Posterior vena cava (tissue), 2 donors: ENCODE measurements at places on chromosomes 3 and 15. TPM values are rescaled to one million over a fixed set of nuclear protein-coding genes. Genes with fewer than 3 reads are reported as not detected.

DNA sequence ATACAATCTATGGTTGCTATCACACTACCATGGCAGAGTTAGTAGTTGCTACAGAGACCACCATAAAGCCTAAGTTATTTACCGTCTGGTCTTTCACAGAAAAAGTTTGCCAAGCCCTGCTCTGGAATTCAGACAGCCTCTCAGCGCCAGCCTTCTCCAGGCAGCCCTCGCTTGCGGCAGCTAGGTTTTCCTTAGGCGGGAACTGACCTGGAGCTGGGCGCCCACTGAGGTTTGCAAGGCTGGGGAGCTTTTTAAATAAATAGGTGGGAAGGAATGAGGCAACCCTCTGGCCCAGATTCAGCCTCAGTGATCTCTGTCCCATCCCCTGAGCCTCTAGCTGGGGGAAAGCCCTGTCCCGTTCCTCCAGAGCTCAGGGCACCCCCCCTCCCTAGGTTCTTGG lies 1.2 kb downstream of the CTSH start:
- no peak for DNase-seq

GRCh38 chr15:50024281-50024680 lies 94.8 kb downstream of the ATP8B4 start:
- no peak for DNase-seq

- no peak for DNase-seq
Observed at GRCh38 chr3:159786489-159787177, 202.0 kb upstream of the IL12A start.

DNA sequence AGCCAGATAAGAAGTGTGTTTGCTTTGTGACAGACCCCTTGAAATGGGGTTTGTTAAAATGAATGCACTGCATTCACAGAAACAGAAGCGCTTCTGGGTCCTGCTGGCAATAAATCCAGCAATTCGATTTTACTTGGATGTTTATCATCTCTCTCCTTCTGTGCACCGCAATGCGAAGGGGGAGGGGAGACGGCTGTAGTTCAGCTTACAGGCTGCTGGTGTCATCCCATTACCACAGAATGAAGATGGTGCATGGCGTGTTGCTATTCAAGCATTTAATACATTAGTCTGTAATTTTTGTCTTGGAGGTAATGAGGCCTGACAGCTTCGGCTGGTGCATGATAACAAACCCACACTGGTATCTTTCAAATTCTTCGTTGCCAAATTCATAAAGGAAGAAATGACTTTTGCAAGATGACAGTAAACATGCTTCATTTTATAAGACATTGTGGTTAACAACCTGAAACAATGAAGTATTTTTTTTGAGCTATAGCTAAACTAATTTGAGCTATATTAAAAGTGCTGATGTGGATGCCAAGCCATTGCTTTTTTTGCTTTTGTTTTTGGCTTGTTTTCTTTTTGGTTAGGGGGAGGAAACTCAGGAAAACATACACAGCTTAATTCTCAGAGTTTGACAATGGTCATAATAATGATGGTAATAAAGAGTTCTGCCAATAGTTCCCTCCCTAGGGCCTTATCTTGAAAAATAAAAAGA lies 418.3 kb downstream of the OTOL1 start:
- no peak for DNase-seq

SEC11A gene
- total RNA-seq, result 113 TPM

DNA sequence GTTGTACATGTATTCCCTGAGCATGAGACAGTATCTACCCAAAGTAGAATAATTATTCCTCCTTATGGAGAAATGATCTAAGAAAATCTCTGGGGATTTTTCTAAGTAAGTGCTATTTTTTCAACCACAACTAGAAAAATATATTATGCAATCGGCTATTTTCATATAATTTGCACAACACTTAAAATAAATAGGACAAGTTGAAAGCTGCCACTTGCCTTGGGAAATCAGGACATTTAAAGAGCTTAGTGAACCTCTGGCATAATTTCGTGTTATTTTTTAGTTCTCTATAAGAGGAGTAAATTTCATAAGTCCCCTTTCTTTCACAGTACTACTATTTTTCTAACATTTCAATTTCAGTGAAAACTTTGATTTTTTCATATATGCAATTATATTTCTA lies 672.1 kb downstream of the OTOL1 start:
- DNase-seq, result no peak

DNA sequence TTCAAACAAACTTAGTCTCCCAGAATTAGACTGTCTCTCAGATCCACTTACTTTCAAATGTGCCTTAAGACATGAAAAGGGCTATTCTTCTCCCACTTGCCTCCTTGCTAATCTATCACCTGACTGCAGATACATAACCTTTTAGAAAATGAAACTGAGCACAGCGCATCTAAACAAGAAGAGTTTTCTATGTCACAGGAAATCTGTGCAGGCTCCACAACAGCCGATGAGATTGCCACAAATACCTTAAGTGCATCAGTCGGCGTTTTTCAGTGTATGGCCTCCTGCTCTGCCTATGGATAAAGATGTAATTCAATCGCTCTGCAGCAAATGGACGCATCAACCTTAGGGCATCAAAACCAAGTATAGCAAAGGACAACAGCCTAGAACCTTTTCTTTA lies 544.2 kb downstream of the FOXP1 start:
- DNase-seq, result no peak

RPL29 gene
- total RNA-seq, result 687 TPM

SLC6A20 gene
- not detected for total RNA-seq

- no peak for DNase-seq
Observed at GRCh38 chr3:73509066-73509465, 115.7 kb downstream of the PDZRN3 start.

GRCh38 chr3:37221407-37221806 lies 47.0 kb upstream of the LRRFIP2 start:
- DNase-seq, result no peak

BCL2A1 gene
- 3.6 TPM for total RNA-seq

KBTBD13 gene
- total RNA-seq, result 0.57 TPM

DNA sequence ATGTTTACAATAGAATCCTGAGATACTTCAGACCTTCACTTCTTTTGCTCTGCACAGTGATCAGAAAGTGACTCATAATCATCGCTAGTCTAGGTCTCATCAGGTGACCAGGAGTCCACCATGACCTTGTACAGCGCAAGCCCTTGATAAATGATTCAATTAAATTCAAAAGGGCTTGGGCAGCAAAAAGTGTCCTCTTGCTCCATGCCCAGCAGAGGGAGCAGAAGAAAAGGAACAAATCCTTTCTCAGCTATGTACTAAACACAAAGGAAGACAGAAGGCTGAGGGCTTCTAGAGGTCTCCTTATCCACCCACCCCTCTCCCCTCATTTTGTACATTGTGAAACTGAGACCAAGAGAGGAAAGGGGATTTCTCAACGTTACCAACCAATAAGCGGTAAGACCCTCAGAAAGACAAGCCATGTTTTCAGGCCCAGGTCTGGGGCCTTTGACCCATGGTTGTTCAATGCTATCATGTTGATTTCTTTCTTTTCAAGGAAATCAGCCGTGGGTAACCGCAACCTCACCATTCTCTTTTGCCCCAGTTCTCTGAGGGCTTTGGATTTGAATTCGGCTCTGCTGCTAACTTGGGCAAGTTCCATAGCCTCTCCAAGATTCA lies 74.8 kb downstream of the AQP9 start:
- no peak for DNase-seq

ARNT2 gene
- total RNA-seq, result 10.1 TPM

GRCh38 chr3:55505776-55506175 lies 18.7 kb upstream of the WNT5A start:
- no peak for DNase-seq

DNA sequence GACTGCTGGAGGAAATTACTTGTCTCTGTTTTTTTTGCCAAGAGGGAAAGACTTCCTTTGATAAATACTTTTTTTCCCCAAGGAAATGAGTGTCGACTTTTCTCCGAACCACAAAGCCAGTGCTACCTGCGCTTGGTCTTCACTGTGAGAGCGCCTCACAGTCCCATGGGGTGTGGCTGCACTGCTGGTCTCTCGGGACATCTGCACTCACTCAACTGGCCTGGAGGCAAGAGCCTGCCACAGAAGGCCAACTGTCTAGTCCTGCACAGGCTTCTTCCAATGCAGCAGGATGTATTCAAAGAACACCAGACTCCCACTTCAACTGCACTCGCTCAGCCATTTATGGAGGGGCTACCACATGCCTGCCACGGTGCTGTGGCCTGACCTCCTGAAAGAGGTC lies 40.6 kb upstream of the CGNL1 start:
- DNase-seq, result no peak

TGM4 gene
- not detected for total RNA-seq

SIDT1 gene
- total RNA-seq, result 2.1 TPM

NDUFB4 gene
- total RNA-seq, result 101 TPM

DNA sequence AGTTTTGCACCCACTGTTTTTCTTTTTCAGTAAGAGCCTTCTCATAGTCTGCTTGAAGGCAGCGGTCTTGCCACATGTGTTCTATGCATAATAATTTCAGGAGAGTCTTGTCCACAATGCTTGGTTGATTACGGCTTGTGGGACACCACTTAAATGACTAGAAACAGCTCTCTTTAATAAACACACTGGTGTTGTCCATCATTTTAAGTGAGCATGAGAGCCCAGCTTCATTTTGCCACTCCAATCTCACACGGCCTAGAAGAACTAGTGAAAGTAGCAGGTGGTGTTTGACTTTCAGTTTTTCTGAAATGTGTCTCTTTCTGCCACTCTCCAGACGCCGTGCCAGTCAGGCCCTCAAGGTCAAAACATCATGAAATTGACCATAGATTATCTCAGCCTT lies 292.1 kb downstream of the LPP start:
- no peak for DNase-seq

DNA sequence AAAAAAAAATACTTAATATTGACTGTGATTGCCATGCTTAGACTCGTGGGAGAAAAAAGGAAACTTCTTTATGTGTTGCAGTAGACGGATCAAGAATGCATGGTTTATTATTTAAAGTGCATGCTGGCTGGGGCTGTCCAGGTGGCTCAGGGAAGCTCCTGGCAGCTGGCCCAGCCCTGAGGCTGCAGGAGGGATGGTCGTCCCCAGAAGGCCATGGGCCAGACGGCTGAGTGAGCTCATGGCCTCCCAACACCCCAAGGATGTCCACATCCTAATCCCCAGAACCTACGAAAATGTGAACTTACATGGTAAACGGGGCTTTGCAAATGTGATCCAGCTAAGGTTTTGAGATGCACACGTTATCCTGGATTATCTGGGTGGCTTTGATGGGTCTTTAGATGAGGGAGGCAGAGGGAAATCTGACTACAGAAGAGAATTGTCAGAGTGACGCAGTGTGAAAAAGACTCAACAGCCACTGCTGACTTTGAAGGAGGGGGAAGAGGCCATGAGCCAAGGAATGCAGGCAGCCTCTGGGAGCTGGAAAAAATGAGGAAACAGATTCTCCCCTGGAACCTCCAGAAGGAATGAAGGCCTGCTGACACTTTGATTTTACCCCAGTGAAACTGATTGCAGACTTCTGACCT lies 29.8 kb downstream of the ADAMTS17 start:
- no peak for DNase-seq

RPL32 gene
- 1,198 TPM for total RNA-seq

ZMYND10 gene
- 0.23 TPM for total RNA-seq

- no peak for DNase-seq
Observed at GRCh38 chr15:80835336-80835735, 56.2 kb downstream of the CEMIP start.

DNA sequence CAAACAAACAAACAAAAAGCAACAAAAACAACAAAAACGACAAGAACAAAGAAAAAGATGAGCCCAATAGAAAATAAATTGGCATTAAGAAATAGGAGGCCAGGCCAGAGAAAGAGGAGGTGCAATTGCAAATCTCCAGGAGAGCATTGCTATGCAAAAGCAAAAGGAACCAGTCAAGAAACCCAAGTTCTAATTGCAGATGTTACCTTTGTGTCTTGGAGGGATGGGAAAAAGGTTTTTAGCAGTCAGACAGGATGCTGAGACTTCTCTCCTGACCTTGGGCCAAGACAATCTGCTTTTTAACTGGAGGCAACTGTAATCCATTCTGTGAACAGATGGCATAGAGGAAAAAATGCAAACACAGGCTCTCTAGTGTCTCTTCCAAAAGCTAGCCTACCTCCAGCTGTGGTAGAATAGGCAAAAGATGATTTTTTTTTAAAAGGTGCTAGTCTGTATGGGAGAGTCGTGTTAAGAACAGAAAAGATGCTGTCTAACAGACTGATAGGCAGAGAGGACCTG lies 56.4 kb downstream of the LSAMP start:
- DNase-seq, result no peak

MAPK6 gene
- 36.2 TPM for total RNA-seq

GRCh38 chr3:38049358-38050126 lies 10.5 kb downstream of the DLEC1 start:
- DNase-seq, result no peak

GRCh38 chr3:170171563-170171962 lies 10.0 kb downstream of the PHC3 start:
- DNase-seq, result no peak

DNA sequence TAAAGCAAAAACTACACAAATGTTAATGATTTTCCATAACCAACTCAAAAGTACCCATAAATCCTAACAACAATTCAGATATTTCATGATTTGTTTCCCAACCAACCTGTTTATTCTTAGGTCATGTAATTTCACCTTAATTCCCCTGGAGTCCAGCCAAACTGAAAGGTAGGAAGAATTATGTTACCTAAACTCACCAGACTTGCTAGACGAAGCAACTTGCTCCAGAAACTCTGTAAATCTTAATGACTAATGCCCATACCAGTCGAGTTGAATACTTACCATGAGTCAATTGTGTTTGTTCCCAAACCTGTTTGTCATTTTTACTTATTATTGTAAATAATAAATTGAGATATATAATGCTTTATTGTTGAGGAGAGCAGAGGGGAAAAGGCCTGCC lies 1030.0 kb downstream of the TBL1XR1 start:
- DNase-seq, result no peak

GRCh38 chr3:170707899-170708298 lies 122.0 kb upstream of the SLC7A14 start:
- DNase-seq, result no peak

ATP13A4 gene
- total RNA-seq, result 0.14 TPM

GRCh38 chr3:176896640-176897039 lies 300.6 kb downstream of the TBL1XR1 start:
- no peak for DNase-seq

GRCh38 chr3:157354722-157355121 lies 81.9 kb upstream of the PTX3 start:
- no peak for DNase-seq

- DNase-seq, result no peak
Observed at GRCh38 chr3:43256714-43257461, 29.5 kb upstream of the SNRK start.

- no peak for DNase-seq
Observed at GRCh38 chr15:98896002-98896721, 111.4 kb downstream of the PGPEP1L start.
